ENCODE measurements at places on chromosomes 11 and 22. TPM values are rescaled to one million over a fixed set of nuclear protein-coding genes. Genes with fewer than 3 reads are reported as not detected.

DNA sequence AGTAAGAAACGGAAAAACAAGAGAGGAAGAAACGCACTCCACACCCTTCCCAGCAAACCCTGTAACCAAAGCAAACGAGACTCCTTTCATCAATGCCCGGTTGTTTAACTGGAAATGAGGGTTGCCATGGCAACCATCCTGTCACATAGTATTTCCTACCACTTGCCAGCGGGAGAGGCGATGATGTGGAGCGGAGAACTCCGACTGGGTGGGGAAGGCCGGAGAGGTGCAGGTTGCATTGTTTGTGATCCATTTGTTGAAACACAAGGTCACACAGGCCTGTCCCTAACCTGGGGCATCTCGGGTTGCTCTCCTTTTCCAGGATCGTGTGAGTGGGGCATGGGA is 609.9 kb downstream of the BUD13 start:
- DNase-seq, result no peak

GRCh38 chr11:111205632-111206385 is 39.7 kb upstream of the POU2AF2 start:
- DNase-seq, result no peak

DNA sequence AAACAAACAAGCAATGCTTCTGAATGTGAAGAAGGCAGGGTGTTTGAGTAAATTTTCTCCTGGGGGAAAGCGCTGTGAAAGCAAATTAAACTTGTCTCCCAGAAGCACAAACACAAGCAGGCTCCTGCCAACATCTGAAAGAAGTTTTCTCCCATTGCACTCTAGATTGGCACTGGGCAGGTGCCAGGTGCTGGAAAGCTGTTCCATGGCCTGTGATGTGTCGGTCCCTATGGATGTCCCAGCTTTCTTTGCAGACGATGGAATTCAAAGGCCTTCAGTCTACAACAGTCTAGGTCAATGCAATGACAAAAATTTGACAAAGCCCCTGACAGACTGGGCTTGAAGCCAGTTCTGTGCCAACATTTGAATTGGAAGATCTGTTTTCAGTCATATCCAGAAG is 246.1 kb upstream of the NARS2 start:
- DNase-seq, result no peak

- DNase-seq, result no peak
These were observed 15.8 kb upstream of the ZC3H12C start for GRCh38 chr11:110077346-110077745.

GRCh38 chr11:93020248-93021046 is 51.0 kb downstream of the MTNR1B start:
- peak; percentile 54 for DNase-seq

GRCh38 chr11:73152086-73152853 is 10.2 kb upstream of the FCHSD2 start:
- no peak for DNase-seq

- DNase-seq, result no peak
These were observed 376.7 kb upstream of the DDI1 start for GRCh38 chr11:103659743-103660142.

GRCh38 chr11:8227156-8228152 is 36.2 kb downstream of the LMO1 start:
- peak; percentile 35 for DNase-seq

GRCh38 chr11:43619863-43620505 is 60.6 kb upstream of the HSD17B12 start:
- no peak for DNase-seq

DNA sequence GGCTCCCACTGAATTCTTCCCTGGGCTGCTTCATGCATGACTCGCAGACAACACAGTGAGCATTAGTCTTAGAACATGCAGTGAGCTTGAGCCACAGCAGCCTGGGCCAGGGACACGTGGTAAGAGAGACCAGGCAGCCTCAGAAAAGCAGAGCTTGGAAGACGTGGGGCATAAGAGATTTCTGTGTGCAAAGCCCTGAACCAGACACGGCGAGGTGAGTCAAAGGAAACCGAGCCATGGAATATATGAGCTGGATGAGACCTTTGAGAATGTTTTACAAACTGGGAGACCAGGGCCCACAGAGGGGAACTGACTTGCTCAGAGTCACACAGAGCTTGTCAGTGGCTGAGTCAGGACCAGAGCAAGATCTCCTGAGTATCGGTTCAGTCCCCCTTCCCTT is 8.5 kb upstream of the FXYD6 start:
- no peak for DNase-seq

DNA sequence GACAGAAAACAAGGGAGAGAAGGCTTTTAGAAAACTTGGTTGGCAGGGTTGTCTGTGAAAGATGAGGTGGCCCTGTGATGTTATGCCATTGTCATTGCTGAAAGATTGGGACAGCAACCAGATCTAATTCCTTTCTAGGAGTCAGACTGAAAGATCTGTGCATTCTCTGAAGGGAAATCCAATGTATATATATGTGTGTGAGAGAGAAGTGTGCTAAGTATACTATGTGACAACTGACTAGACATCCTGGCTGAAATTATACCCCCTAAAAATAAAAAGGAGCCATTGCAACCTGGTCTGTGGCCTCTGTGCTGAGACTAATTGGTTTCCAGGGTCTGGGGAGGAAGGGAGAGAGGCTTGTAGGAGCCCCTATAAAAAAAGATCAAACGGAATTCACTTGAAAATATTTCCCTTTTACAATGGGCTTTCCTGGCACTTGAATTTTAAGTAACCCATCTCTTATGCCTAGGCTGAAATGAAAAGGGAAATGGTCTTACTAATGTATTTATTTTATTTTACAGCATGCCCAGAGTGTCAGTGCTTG is 1.2 kb upstream of the MPPED2 start:
- no peak for DNase-seq

DNA sequence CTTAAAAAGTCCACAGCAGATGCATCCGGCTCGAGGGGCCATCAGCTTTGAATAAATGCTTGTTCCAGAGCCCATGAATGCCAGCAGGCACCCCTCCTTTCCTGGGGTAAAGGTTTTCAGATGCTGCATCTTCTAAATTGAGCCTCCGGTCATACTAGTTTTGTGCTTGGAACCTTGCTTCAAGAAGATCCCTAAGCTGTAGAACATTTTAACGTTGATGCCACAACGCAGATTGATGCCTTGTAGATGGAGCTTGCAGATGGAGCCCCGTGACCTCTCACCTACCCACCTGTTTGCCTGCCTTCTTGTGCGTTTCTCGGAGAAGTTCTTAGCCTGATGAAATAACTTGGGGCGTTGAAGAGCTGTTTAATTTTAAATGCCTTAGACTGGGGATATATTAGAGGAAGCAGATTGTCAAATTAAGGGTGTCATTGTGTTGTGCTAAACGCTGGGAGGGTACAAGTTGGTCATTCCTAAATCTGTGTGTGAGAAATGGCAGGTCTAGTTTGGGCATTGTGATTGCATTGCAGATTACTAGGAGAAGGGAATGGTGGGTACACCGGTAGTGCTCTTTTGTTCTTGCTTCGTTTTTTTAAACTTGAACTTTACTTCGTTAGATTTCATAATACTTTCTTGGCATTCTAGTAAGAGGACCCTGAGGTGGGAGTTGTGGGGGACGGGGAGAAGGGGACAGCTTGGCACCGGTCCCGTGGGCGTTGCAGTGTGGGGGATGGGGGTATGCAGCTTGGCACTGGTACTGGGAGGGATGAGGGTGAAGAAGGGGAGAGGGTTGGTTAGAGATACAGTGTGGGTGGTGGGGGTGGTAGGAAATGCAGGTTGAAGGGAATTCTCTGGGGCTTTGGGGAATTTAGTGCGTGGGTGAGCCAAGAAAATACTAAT is 1.9 kb downstream of the NEAT1 start:
- no peak for DNase-seq

GRCh38 chr22:49155039-49155769 is 672.5 kb downstream of the BRD1 start:
- no peak for DNase-seq

- no peak for DNase-seq
These were observed 642 bp downstream of the NAA40 start for GRCh38 chr11:63939397-63939891.

DNA sequence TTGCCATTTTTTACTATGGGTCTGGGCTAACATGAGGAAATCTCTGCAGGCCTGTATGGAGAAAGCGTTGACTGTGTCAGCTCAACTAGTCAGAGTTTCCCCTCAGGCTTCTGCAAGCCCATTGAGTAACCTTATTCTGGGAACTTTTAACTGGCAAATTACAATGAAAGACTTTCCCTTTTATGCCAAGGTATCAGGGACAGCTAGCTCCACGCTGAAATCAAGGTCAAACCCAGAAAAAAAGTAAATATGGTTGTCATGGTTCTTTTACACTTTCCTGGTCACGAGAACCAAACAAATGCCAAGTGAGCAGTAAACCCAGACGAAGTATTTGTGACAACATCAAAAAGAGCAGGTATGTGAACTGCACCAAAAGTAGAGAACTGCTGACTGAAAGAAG is 13.8 kb downstream of the OSBP start:
- no peak for DNase-seq

GRCh38 chr11:69704508-69705253 is 859 bp upstream of the FGF19 start:
- DNase-seq, result no peak

DNA sequence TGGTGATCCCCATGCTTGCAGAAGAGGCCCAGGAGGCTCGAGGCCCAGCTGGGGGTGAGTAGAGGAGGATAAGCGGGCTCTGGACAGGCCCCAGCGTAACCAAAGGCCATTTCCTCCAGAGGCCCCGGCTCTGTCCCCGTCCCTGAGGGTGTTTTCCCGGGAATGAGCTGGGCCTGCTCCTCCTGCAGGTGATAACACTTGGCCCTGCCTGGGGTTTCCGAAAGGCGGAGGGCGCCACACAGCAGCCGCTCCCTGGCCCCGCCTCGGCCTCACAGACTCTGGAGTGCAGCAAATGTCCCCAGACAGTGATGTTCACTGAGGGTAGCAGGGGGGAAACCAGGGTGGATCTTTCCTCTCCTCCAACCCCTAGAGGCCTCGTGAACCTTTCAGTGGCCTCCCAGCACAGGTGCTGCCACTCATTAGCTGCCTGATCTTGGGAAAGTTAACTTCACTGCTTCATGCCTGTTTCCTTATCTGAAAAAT is 10.5 kb upstream of the MGAT3 start:
- no peak for DNase-seq

DNA sequence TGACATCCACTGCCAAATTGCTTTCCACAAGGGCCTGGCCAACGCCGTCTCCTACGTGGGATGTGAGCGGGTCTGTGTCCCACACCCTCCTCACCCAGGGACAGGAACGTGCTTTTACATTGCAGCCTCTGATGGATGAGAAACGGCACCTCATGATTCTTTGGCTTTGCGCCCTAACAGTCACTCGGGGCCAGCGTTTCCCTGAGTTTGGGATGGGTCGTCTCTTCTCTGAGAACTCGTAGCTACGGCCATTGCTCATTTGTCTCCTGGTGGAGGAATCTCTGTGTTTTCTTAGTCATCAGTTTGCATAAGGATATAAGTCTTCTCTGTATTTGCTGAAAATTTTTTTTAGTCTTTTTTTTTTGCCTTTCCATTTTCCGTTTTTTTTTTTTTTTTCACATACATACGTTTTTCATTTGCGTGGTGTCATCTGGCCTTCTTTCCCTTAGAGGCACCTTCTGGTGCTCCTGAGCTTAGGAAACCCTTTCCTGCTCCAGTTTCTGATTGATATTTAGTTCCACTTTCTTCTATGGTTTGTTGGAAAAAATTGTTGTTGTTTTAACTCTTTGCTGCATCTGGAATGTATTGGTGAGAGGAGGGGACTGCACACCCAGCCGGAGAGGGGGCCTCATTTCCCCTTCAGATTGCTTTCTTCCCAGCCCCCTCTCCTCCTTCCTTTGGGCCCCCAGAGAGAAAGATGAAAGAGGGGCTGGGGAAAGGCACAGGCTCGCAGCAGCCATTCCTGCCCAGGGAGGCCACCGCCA is 12.0 kb downstream of the TNNT3 start:
- DNase-seq, result no peak

GRCh38 chr11:31817054-31817620 is 6.0 kb upstream of the PAX6 start:
- no peak for DNase-seq

GRCh38 chr22:45562537-45563361 is 60.1 kb downstream of the FBLN1 start:
- no peak for DNase-seq

DNA sequence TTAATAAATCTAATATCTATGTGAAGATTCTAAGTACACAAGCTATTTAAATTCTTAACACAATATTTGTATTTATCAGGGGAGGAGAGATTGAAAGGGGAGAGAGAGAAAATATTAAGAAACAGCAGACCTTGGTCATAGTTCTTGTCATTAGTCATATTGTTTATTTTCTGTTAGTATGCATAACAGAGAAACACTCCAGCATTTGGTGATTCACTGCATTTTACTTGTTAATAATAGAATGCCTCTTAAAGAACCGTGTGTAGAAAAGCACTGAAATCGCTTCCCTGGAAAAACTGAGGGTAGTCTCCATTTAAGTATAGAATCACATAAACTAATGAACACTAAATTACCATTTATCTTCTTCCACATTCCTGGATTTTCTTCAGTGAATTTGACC is 122.7 kb upstream of the TRPC6 start:
- no peak for DNase-seq

DNA sequence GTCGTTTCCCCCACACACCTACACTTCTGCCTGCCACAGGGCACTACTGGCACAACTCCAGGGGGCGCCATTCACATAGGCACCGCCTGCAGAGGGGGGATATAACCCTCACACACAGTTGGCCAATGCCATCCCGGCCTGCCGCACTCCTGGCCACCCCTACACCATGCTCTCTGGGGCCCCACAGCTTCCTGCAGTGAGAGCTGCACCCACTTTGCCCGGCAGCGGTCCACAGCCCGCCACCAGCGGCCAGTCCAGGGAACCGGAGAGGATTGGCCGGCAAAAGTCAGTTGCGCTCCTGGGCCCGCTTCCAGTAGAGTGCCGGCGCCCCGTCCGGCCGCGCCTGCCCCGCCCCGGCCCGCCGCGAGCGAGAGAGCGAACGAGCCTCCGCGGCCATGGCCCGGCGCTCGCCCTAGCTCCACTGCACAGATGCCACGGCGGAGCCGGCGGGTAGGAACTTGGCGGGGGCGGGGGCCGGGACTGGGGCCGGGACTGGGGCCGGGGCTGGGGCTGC is 25.6 kb upstream of the SUSD2 start:
- peak; percentile 56 for DNase-seq

MCAM gene
- total RNA-seq, result 88.8 TPM

SVIP gene
- total RNA-seq, result 23.1 TPM

GUCY1A2 gene
- 1.3 TPM for total RNA-seq

IGF2 gene
- total RNA-seq, result 2.0 TPM

WNT7B gene
- 0.66 TPM for total RNA-seq

SERHL2 gene
- total RNA-seq, result 0.62 TPM

MS4A6A gene
- total RNA-seq, result not detected

SPTBN2 gene
- total RNA-seq, result 24.8 TPM

MYBPC3 gene
- not detected for total RNA-seq

PRRG4 gene
- 0.25 TPM for total RNA-seq

OR2AG1 gene
- not detected for total RNA-seq

NLRP14 gene
- total RNA-seq, result 0.08 TPM

HEPN1 gene
- not detected for total RNA-seq

CLNS1A gene
- total RNA-seq, result 268 TPM

FDXACB1 gene
- 8.1 TPM for total RNA-seq

IFITM10 gene
- total RNA-seq, result 2.0 TPM

OR51E1 gene
- not detected for total RNA-seq

All from H4 (cell line).